ENCODE measurements at places on chromosomes 11 and 22.

DNA sequence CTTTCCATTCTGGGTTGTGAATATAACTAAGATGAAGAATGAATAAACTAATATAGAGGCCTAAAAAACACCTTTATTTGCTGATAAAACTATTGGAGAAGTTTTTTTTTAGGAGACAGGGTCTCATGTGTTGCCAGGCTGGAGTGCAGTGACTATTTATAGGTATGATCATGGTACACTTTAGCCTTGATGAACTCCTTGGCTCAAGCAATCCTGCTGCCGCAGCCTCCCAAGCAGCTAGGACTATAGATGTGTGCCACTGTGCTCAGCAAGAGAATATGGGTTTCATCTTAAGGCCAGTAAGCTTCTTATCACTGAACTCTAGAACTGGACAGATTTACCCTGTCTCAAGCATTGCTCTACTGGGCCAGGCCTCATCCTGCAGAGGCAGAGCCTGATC is 26.6 kb downstream of the CCDC90B start:
- DNase-seq, result no peak

GRCh38 chr11:66720223-66720898 is 8.7 kb downstream of the SPTBN2 start:
- DNase-seq, result peak; percentile 83

GRCh38 chr22:40033586-40034380 is 39.0 kb downstream of the FAM83F start:
- no peak for DNase-seq

DNA sequence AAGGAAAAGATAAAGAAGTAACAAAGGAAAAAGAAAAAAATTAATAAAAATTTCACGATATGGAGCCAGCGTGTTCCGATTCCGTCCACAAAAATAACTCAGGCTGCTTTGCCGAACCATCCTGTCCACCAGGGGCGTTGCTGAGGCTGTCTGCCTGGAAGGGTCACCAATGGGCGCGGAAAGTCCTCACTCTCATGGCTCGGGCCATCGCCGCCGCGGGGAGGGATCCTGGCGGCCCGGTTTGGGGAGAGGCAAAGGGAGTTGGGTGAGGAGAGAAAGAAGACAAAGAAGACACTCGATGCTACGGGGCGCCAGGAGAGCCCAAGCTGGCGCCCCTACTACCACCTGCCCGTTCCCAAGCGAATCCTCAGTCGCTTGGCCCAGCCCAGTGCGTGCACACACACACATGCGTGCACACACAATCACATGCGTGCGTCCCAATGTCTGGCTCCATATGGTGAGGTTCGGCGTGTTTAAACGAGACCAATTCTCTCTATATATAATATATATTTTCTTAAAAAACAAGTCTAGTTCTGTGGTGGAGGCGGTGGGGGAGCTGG is 5.6 kb upstream of the PYGM start:
- no peak for DNase-seq

DNA sequence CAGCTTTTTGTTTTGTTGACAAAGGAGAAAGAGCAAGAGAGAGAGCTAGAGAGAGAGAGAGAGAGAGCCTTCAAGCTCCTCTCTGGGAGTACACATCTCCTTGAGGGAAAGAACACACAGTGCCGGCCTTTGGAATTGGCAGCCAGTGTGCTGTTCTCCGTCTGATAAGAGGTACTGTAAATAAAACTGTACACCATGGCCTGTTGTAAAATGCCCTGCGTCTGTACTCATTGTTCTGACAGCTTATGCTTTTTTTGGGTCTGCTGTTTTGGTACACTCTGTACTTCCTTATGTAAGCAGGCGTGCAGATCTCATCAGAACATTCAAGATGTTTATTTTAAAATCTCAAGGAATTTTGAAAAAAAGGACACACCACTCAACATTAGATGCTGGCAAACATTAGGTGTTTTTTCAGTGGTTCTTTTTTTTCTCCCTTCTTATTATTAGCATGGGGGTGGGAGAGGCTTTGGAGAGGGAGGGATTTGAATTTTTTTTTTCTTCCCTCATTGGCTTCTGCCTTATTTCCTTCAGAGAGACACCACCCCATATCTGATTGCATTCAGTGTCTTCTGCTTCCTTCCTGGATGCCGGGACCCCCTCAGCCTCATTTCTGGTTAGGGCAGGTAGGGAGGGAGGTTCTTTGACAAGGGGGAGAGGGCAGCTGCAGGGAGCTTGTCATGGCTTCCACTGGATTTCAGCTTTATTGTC is 116.8 kb upstream of the NNMT start:
- peak; percentile 94 for DNase-seq

DNA sequence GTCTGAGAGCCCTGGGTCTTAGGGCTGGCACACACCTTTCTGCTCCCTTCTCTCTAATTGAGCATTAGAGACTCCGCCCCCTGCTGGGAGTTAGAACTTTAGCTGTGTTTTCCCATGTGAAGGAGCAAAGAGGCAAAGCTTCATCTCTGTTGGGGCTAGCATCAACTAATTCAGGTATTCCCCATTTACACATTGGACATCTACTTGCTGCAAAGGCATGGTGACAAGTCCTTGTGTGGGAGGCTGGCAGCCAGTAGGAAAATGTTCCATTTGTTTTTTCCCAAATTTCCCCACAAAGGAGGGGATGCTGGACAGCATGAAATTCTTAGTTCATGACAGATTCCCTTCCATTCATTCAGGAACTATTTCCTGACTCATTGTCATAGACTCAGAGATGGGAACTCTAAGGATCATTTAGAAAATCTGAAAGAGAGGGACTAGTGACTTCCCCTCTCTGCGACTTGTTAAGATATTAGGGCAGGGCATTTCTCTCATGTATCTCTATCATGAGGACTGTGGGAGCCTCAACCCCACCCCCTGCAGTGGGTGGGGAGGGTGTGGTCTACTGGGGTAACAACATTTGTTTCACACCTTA is 3.6 kb downstream of the CD44 start:
- peak; percentile 33 for DNase-seq

GRCh38 chr11:115151010-115151409 is 353.2 kb downstream of the CADM1 start:
- DNase-seq, result no peak

DNA sequence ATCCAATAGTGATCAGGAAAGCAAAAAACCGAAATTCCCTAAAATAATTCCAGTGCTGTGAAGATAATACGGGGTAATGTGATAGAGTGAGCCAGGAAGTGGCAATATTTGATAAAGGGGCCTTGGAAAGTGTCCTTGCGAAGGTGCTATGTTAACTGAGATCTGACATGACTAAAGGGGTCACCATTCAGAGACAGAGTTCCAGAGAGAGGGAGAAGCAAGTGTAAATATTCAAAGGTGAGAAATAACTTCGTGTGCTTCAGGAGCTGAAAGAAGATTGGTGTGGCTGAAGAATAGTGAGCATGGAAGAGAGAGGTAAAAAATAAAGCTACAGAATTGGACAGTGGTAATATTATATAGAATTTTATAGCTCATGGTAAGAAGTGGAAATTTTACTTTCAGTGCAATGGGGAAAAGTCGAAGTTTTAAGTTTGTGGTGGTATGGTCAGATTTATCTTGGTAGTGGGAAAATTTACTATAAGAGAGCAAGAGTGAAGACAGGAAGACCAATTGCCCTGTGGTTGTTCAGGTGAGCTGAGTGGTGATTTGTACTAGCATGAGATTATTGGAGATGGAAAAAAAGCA is 164.5 kb downstream of the JRKL start:
- no peak for DNase-seq

DNA sequence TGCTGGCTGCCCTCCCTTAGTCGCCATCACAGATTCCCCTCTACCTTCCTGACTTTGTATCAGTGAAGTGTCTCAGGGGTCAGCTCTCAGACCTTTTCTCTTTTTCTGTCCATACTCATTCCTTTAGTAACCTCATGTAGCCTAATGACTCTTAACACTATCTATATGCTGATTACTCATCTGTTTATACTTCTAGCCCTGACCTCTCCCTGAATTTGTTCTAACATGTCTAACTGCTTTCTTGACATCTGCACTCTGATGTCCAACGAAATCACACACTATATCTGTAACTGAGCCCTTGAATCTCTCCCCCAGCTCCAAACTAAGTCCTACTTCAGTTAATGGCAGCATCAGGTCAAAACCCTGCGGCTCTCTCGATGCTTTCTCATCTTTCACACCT is 135.8 kb upstream of the TIMP3 start:
- DNase-seq, result no peak

DNA sequence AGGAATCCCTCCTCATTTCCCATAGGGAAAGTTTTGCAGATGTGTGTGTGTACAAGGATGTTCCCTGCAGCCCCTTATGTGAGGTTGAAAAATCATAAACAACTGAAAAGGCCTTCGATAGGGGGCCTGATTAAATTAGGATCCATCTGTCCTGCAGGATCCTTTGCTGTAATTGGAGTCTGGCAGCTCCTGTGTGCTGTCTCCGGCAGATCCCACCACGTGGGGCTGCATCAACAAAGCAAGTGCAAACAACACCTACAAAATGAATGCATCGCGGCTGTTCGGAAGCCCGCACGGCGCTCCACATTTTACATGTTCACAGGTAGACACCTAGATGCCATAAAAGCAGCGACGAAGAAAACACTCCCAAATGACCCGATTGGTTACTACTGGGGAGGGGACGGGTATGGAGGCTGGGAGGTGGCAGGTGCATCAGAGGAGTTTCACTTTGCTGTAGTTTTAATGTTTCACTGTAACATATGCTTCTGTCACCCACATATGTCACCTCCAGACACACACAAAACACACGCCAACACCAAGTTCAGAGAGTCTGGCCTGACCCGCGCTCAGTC is 52.2 kb downstream of the NFAM1 start:
- no peak for DNase-seq

GRCh38 chr11:102316346-102316904 is 859 bp upstream of the BIRC3 start:
- DNase-seq, result no peak

DNA sequence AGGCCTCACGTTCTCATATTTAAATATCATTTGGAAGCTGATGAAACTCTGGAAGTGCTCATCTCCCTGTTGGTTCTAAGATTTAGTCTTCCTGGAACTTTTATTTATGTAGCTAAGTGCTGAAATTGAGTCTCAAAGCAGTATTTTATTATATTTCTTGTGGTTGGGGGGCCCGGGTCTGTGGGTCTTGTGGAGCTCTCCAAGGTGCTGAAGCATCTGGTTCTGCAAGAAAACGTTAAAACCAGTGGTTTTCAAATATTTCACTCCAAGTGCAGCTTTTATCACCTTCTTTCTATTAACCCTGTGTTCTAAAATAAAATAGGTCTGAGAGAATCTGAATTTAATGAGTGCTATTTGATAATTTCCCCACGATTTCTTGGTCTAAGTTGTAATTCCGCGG is 1404.8 kb downstream of the TBC1D22A start:
- no peak for DNase-seq

GRCh38 chr22:35430897-35431322 is 31.0 kb downstream of the MCM5 start:
- peak; percentile 93 for DNase-seq

- no peak for DNase-seq
Measured at GRCh38 chr11:96969251-96969650, 579.4 kb downstream of the JRKL start.

GRCh38 chr11:11387622-11388305 is 34.7 kb upstream of the CSNK2A3 start:
- DNase-seq, result no peak

DNA sequence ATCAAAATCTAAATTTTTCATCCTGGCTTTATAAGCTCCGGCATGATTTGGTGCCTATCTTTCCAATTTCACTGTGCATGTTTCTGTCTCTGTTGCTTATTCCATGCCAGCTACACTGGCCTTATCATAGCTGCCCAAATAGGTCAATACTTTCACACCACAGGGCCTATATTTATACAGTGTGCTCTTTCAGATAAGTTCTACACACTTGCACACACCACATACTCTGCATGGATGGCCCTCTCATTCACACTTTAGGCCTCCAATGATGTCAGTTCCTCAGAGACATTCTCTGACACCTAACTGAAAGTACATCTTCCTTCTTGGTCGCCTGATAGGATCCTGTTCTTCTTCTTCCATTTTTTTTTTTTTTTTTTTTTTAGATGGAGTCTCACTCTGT is 7.0 kb downstream of the ALG8 start:
- no peak for DNase-seq

GRCh38 chr22:24433001-24433827 is 5.8 kb downstream of the ADORA2A start:
- no peak for DNase-seq

GRCh38 chr11:72594493-72595291 is 79.5 kb downstream of the PDE2A start:
- DNase-seq, result no peak

- no peak for DNase-seq
Measured at GRCh38 chr11:61764606-61765260, 12.3 kb downstream of the MYRF start.

DNA sequence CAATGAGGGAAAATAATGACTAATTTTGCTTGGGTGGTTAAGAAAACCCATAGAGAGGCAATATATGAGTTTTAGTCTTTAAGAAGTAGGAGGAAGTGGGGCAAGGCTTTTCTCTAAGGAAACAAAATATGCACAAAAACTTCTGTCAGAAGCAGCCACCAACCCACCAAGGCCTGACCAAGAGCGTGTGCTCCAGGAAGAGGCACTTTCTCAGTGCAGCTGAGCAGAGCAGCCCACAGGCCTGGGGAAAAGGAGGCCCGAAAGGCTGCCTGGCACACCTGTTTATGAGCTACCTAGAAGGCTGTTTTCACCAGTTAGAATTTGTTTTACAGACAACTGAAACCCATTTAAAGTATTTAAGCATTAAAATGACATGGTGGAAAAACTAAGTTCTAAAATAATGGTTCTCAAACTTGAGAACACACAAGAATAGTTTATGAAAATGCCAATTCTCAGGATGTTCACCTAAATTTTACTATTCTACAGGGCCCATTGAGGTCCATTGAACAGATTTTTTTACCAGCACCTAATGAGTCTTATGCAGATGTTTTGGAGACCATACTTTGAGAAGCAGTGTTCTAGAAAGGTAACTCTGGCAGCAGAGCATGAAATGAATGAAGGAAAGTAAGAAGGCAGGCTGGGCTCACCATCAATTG is 160.5 kb upstream of the DDI1 start:
- no peak for DNase-seq

DNA sequence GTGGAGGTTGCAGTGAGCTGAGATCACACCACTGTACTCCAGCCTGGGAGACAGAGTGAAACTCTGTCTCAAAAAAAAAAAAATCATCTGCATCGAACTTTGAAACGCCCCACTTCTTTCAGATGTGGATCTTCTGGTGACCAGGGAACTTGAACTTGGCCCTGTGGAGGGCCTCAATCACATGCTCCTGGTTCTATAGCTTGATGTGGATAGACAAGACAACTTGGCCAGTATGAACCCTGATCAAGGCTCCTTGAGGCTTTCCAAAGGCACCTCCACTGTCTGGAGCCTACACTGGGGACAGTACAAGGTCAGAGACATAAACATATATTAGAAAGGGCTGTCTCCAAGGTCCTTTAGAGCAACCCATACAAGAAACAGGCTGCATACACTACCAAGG is 30.6 kb downstream of the RAB30 start:
- no peak for DNase-seq

DNA sequence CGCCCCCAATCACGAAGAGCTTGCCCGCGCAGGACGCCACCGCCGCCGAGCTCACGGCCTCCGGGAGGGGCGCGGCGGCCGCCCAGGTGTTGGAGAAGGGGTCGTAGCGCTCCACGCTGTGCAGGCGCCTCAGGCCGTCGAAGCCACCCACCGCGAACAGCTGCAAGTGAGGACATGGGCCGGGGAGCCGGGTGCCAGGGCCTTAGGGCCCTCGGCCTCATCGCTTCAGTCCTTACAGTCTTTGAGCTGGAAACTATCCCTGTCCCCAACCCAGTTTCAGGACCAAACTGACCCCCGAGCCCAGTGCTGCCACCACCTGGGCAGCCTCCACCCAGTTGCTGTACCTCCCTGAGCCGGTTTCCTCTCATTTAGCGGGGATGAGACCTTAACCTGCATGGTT is 7.6 kb downstream of the KLHL35 start:
- peak; percentile 32 for DNase-seq

GRCh38 chr11:97638641-97639224 is 1248.9 kb downstream of the JRKL start:
- no peak for DNase-seq

All from dermis blood vessel endothelial cell (primary cell).